ENCODE measurements at places on chromosomes 16 and 17. TPM values are rescaled to one million over a fixed set of nuclear protein-coding genes. Genes with fewer than 3 reads are reported as not detected.

MCRIP1 gene
- 103 TPM for total RNA-seq

CCL22 gene
- not detected for total RNA-seq

CFAP119 gene
- total RNA-seq: 1.1 TPM

CD300A gene
- total RNA-seq: 1.9 TPM

ENKD1 gene
- 9.8 TPM for total RNA-seq

CMC2 gene
- total RNA-seq: 132 TPM

GALNS gene
- total RNA-seq: 14.6 TPM

TPSG1 gene
- not detected for total RNA-seq

C1QL1 gene
- 15.2 TPM for total RNA-seq

ENO3 gene
- 670 TPM for total RNA-seq

OR1F1 gene
- total RNA-seq: not detected

TRAF4 gene
- total RNA-seq: 4.2 TPM

C17orf78 gene
- total RNA-seq: not detected

QPRT gene
- total RNA-seq: 26.0 TPM

USP31 gene
- 25.0 TPM for total RNA-seq

SLFN11 gene
- total RNA-seq: 18.2 TPM

Data from left ventricle myocardium superior (tissue), 1 donor.